ENCODE measurements at places on chromosomes 7 and 10. TPM values are rescaled to one million over a fixed set of nuclear protein-coding genes. Genes with fewer than 3 reads are reported as not detected.

Gene PTN
- 13.3 TPM for polyA plus RNA-seq

Gene CALY
- 1.5 TPM for polyA plus RNA-seq

Gene SLC18A3
- 0.28 TPM for polyA plus RNA-seq

Gene AKR1C4
- polyA plus RNA-seq = not detected

Gene SPAM1
- not detected for polyA plus RNA-seq

Gene LBX1
- polyA plus RNA-seq = not detected

Gene LFNG
- polyA plus RNA-seq = 53.0 TPM

Gene ANKRD7
- polyA plus RNA-seq = not detected

Data from H1 (cell line).